ENCODE measurements at places on chromosomes 5 and 9.

DNA sequence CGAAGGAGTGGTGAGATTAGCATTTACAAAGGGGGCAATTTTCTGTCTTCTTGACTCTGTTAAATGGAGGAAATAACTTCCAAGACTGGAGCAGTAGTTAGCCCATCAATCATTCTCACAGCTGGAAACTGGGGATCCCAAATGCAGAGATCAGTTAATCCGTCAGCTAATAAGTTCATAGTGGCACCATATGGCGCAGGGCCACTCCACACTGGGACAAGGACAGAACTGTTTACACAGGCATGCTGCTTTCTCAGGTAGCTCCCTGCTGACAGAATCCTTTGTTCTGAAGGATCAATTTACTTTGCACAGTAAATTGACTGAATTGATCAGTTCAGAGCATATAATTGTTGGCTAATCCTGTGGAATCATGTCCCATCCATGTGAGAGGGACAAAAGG lies 395.7 kb downstream of the TMEM161B start:
- no peak for DNase-seq

- DNase-seq: no peak
Measured at GRCh38 chr5:120207129-120207528, 257.0 kb upstream of the PRR16 start.

DNA sequence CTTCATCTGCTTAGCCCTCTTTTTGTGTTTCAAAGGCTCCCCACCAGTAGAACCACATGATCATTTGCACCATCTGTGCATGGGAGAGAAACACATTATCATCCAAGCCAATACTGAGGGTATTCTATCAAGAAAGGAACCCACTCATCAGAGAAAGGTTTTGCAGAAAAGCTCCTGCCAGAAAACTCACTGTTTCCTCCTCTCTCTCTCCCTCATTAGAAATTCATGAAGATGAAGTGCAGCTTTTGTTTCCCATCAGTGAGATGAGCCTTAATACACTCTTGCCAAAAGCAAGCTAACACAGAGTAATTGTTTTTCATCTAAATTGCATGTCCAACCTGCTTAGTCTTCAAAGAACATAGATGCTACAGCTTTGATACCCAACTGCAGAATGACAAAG lies 142.4 kb upstream of the GRAMD2B start:
- no peak for DNase-seq

DNA sequence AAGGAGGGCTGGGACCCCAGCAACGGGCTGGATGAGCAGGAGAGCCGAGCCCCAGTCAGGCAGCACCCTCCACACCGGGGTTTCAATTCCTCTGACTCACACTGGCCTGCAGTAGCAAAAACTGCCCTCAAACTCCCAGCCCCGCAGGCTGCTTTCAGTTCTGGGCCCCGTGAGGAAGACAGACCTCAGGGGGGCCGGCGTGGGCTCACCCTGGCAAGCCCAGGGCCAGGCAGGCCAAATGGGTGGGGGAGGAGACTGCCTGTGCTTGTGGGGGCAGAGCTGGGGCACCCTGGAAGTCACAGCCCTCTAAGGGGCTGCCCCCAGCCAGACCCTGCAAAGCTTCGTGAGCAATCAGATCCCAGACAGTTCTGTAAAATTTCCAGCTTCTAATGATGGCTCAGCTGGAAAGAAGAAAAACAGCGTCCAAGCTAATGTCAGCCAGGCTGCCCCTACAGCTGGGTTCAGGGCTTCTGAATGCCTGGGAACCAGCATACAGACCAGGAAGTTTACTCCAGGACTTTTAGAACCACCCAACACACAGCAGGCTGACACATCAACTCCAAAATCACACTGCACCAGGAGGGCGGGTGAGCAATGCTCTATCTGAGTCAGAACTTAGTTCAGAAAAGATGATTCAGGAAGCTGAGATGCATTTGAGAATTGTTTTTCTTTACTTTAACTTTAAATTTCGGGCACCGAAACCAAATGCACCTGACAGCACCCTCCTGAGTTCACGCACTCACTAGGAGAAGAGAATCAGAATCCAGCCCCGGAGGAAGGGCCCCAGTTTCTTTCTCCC lies 34.7 kb downstream of the LPCAT1 start:
- DNase-seq: no peak

DNA sequence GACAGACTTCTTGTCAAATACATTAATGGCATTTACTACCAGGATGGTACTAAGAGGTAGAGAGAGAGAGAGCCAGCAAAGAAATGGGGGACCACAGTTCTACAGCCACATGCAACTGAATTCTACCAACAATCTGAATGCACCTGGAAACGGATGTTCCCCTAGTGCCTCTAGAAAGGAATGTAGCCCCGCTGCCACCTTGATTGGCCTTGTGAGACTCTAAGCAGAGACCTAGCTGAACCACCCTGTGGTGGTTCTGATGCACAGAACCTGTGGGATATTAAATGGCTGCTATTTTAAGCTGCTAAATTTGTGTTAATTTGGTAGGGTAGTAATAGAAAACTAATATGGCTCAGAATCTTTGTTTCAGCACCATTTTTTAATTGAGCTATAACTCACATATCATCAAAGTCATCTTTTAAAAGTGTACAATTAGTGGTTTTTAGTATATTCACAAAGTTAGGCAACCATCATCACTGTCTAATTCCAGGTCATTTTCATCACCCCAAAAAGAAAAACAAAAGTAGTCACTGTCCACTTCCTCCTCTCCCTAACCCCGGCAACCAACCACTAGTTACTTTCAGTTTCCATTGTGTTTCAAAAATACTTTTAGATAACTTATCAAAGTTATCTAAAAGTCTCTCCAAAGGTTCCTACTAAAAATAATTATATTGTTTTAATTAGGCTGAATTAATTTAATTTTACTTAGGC lies 51.7 kb downstream of the CPLANE1 start:
- DNase-seq: no peak

- no peak for DNase-seq
Measured at GRCh38 chr5:79974886-79975285, 16.2 kb downstream of the MTX3 start.

DNA sequence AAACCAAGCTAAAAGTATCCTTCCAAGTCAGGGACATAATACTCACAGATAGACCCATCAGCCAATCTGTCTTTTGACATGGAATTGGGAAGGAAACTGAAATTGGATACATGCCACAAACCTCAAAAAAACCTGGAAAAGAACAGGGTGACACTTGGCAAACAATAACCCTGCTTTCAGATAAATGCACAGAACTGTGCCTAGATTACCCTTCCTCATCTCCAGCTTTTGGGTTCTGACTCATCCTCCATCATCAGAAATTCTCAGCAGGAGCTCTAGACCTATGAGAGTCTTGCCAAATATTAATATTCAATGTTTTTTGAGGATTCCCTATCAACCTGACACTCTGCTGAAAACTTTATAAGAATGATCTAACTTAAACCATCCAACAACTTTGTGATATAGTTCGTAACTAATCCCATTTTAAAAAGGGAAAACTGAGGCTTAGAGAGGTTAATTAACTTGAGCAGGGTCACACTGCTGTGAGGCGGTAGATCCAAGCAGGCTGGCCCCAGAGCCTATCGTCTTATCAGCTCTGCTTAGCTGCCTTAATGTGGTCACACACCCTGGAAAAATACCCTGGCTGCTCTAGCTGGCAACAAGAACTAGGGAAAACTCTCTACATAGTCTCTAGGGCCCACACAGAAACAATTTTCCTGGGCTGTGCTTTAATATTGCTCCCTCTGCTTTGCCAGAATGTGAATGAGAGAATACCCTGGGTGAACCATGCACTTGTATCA lies 157.0 kb upstream of the TRPC7 start:
- no peak for DNase-seq

DNA sequence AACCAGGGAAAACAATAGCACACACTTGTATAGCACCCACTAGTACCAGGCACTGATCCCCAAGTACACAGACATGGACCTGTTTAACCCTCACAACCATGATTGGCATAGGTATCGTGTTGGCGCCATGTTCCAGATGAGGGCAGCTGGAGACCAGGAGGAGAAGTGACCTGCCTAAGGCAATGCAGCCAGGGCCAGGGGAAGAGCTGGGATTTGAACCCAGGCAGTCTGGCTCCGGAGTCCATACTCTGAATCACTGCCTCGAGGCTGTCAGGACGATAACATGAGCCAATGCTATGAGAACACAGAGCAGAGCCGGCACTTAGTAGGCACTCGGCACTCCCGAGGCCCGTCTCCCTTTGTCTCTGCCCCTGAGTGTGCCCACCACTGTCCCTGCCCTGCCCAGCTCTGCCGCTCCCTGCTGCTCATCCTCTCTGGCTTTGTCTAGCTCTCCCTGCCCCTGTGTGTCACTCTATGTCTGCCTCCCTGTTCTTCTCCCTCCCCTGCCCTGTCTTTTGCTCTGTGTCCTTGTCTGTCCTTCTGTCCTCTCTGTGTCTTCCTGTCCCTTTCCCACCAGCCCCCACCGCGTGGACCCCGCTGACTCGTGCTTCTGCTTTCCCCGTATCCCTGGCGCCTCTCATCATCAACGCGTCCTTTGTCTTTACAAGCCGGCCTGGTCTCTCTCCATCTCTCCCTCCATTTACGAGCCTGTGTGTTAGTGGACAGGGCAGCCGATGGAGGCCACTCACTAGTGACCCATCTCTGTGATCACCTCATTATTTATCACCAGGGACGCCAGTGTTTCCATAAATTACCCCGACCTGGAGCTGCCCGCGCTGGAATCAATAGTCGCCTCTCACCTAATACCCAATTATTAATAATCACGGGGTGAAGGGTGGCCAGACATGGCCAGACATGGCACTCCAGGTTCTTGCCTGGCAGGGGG lies 99.4 kb upstream of the MVB12B start:
- DNase-seq: no peak

DNA sequence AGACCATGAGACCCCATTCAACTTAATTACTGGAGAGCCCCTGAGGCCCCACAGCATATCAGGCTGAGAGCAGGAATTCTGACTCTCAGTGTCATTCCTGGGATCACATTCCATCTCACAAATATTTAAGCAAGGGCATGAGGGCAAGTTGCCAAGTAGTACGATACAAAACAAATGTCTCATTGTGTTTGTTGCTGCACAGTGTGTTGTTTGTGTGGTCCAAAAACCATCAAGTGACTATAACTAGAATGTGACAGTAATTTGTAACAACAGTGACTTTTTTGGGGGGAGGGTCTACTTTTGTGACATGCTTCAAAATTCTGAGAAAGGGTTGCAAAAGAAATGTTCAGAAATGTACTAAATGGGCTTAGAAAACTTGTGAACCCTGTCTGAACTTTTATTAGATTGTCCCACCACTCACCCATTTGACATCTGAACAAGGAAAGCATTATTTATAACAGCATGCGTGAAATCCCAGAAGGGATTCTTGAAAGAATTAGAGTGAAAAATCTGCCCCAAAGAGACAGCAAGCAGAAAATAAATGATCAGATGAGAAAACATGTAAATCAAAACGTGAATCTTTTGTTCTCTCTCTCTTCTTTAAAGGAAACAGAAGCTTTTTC lies 347.0 kb downstream of the NTRK2 start:
- DNase-seq: no peak

DNA sequence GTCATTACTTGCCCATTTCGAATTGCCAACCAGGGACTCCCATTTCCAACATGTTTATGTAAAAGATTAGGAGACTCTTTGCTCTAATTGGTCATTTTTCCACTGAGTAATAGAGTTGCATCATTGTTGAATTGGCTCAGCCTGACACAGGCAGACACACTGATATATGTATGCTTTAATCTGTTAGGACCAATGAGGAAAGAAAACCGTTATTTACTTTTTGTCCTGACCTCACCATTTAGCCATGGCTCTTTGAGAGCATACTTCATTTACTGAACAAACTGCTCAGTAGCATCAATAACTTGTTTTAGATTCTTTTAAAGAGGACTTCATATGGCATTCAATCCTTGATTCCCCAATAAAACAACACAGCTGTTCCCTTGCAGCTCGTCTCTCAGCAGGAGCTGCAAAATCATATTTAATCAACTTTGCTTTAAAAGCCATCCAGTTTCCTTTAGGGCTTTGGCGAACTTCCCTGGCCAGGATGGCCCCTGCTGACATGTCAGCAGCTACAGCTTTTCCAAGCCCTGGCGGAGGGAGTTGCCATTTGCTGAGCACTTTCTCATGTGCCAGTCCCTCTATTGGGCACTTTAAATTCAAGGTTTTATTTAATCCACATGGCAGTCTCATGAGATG lies 251.5 kb upstream of the TNC start:
- DNase-seq: no peak

DNA sequence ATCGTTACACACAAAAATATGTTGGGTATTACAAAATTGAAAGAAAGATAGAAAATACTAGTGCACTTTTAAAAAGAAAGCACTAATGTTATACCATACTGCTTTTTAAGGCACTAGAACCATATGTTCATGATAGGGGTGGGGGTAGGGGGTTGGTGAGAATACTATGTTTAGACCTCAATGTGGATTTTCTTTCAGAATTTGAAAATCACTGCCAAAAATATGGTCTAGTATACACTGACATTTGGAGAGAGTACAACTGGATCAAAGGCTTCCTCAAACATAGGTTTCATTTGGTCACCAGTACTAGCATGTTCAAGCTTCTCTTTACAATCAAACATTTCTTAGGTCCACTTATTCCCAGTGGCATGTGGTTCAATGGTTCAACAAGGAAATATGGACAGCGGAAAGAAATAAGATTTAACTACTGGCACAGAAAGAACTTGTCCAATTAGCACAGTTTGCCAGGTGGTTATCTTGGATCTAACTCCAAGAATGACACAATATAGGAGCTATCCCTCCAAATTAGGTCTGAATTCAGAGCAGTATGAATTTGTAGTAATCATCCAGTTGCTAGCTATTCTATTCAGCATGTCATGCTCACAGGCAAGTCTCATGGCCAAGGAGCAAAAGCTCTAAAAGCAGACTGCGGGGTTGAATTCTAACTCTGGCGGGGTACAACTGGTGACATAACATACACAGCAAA lies 139.3 kb downstream of the SLC24A2 start:
- DNase-seq: no peak

DNA sequence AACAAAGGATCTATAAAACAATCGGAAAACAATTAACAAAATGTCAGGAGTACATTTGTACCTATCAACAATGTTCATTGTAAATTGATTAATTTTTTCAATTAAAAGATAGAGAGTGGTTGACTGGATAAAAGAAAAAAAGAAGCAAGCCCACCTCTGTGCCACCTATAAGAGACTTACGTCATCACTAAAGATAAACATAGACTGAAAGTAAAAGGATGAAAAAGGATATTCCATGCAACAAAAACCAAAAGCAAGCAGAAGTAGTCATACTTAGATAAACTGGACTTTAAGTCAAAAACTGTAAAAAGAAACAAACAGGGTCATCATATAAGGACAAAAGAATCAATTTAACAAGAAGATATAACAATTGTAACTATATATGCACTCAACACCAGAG lies 197.4 kb downstream of the RASEF start:
- DNase-seq: no peak

- no peak for DNase-seq
Measured at GRCh38 chr5:8471581-8471980, 602.6 kb downstream of the MTRR start.

- no peak for DNase-seq
Measured at GRCh38 chr5:127136908-127137307, 63.6 kb upstream of the C5orf63 start.

DNA sequence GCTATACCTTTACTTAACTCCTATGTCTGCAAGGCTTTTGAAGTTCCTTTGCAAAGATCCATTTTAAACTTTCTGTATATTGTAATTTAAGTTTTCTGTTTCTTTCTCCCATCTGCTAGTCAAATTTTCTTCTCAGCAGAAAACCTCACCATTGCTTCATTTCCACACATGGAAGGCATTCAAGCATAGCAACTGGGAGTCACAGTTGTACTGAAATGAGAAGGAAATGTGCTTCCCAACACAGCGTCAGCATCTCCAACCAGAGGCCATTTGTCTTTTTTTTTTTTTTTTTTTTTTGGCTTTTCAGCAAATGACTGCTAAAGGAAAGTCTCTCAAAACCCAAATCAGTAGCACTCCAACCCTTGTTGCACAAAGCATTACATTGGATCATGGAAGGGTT lies 92.5 kb downstream of the RAB3C start:
- no peak for DNase-seq
